ENCODE measurements at places on chromosomes 5 and 9.

DNA sequence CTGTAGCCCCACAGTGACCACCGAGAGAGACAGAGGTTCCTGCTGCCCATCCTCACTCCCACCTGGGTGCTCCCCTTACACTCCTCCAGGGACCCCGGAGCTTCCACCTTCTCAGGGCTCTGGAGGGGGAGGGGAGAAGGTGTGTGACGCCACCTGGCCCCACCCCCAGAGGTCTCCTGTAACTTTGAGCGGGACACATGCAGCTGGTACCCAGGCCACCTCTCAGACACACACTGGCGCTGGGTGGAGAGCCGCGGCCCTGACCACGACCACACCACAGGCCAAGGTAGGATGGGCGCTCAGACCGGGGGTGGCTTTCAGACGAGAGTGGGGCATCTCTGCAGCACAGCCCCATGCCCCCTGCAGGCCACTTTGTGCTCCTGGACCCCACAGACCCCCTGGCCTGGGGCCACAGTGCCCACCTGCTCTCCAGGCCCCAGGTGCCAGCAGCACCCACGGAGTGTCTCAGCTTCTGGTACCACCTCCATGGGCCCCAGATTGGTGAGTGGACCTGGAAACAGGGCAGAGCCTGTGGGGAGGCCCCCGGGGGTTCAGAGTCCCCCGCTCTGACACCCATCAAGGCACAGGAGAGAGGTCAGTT lies 4.5 kb downstream of the MAMDC4 start:
- DNase-seq, result no peak

GRCh38 chr5:136424835-136425584 lies 59.7 kb upstream of the TRPC7 start:
- DNase-seq, result peak; percentile 49

- no peak for DNase-seq
These were observed 193.2 kb downstream of the MAPKAP1 start for GRCh38 chr9:125513668-125514413.

- no peak for DNase-seq
These were observed 31.1 kb downstream of the MEGF9 start for GRCh38 chr9:120683150-120683549.

DNA sequence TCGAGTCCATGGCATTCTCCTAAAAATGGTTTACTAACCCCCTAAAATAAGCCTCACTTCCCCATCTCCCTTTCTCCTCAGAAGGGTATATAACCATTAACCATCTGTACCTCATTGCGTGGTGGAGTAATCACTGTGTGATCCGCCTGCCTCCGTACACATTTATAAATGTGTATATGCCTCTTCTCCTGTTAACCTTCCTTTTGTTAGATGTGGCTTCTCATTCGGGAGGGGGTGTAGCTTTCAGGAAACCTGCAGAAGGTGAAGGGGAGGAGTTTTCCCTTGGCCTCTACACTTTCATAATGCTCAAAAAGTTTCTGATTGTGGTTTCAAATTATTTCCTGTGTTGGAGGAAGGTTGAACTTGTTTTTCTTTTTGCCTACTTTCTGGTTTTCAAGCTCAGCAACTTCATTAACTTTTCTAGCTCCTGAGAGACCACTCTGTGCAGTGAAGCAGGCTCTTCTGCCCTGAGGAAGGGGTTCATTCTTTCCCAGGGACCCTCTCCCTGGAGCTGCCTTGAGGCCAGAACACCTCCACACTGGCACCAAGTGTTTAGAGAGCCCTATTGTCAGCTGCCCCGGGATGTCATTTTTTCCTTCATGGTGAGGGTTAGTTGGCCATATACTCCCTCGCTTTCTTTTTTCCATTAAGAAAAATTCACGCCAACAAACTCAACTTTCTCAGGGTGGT lies 46.9 kb downstream of the RASGRF2 start:
- DNase-seq, result no peak

DNA sequence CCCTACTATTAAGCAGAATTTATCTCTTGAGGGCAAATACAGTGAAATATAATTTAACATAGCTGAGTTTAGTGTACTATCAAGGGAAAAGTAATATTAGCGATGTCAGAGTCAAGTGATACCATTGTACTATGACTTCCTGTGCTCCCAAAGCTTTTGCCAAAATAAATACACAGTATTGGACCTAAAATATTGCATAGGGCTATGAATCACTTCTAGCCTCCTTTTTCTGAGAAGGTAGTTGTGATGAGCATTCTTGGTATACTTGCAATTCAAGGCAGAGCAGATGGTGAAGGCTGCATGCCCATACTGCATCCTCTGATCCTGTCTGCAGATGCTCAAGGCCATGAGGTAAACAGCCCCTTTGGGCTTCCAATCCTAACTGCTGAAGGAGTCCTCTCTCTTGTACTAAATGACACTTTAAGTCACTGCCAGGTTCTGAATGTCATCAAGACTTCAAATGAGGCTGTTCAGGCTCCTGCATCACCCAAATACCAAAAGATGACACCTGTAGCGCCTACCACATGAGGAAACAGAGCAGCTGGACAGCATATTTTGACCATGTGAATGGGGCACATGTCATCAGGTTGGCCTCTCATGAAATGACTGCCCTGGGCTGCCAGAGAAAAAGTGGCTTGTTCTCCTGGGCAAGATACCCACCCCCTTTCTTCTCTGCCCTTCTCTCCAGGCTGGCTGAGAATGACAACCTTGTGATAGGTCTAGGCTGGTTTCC lies 29.7 kb upstream of the PPP2CA start:
- DNase-seq, result no peak

DNA sequence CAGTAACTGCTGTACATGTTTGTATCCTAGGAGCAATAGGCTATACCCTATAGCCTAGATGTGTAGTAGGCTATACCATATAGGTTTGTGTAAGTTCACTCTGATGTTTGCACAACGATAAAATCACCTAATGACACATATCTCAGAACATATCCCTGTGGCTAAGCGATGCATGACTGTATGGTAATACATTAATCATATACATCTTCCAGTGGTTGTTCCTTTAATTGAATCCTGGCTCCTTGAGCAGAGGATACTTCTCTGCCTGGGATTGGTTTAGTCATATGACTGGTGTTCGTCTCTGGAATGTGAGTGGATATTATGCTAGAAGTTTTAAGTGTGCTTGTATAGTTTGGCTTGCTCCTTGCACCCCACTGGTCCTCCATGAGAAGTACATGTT lies 425.8 kb downstream of the MAN2A1 start:
- no peak for DNase-seq

DNA sequence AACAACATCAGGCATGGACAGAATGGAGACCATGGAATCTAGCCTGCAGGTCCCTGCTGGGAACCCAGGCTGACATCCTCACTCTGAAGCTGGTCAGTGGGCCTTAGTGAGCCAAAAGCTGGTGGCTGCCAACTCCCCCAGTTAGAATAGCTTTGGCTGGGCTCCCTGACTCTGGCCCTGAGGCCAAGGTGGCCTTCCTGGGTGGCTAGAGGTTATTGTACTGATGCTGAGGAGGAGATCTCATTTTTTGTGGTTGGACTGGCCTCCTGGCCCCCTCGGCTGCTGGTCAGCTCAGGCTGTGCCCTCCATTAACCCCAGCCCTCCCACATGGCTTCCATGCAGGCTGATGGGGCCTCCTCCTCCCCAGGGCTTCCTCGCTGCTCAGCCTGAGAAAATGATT lies 101.2 kb upstream of the PANK3 start:
- DNase-seq, result no peak

- no peak for DNase-seq
These were observed 1.2 kb downstream of the GLRX start for GRCh38 chr5:95821110-95822021.

- DNase-seq, result no peak
These were observed 9.7 kb upstream of the TRIO start for GRCh38 chr5:14133394-14133793.

- no peak for DNase-seq
These were observed 664 bp upstream of the ARSB start for GRCh38 chr5:78985725-78986223.

DNA sequence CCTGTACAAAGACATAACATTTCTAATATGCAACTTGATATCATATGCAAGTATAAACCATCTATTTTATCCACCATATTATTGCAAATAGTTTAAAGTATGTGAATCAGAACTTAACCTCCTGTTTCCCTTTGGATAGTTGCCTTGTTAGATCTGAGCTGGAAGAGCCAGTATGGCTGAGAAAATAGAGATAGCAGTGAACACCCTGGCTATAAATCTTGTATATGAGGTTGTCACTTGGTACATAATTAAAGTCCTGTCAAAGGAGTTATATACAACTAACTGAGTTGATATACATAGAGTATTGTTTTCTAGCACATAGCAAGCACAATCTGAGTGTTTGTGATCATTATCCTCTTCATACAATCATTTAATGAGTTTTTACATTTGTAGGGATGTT lies 272.3 kb downstream of the NTRK2 start:
- no peak for DNase-seq

- no peak for DNase-seq
These were observed 141.5 kb downstream of the FSTL4 start for GRCh38 chr5:133470841-133471240.

DNA sequence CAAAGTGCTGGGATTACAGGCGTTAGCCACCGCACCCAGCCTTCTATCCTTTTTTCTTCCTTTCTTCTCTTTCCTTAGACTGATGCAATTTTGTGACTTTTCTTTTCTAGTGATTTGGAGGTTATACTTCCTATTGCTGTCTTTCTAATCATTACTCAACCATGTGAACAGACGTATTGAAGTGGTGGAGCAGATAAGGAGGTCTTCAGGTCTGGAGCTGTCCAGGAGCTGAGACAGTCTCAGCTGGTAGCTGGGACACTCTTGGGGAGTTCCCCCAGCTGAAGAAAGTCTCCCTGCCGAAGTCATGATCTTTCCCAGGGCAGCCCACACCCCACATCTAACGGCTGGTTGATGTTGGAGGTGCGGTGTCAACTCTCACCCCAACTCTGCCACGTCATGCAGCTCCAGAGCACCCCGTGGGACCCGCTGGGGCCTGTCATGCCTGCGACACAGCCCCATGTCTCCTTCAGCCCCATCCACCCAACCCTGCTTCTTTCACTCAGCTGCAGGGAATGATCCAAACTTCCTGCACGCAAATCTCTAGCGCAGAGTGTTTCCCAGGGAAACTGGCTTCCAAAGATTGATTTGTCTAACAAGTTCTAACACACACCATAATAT lies 41.1 kb downstream of the NSUN2 start:
- DNase-seq, result no peak

- DNase-seq, result no peak
These were observed 220.9 kb downstream of the TRIM32 start for GRCh38 chr9:116907989-116908388.

DNA sequence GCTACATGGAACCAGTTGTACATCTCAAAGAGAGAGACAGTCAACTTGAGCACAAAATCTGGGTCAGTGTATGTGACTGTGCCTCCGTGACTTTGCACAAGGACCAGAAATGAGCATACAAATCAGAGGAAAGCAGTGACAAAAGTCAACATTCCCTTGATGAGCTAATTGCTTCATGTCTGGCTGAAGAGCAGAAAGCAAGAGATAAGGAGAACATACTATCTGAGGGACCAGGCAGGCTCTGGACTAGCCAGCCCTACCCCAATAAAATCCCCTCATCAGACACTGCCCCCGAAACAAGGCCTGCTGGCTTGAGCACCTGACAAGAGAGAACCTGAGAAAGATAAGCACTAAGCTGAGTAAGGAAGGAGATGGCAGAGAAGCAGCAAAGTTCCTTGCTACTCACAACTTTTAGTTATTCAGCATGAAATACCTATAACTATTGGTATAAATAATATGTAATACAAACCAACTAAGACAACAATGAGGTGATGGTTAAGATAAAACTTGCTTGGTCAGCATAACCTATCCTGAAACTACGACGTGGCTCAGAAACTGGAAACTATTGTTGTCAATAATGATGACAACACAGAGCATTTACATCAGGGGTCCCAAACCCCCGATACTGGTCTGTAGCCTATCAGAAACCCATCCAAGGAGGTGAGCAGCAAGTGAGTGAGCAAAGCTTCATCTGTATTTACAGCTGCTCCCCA lies 9.5 kb downstream of the SIL1 start:
- DNase-seq, result no peak

DNA sequence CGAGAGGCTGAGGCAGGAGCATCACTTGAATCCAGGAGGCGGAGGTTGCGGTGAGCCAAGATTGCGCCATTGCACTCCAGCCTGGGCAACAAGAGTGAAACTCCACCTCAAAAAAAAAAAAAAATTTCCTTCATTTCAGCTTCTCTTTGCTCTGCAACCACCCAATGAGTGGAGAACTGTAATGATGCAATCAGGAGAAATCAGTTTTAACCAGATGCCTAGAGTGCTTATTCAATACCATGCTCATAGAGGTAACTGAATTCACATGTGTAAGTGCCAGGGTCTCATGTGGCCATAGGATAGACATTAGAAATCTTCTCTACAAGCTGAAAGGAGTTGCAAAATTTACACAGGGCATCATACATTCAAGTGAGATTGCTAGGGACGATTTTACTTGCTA lies 70.6 kb downstream of the HMHB1 start:
- DNase-seq, result no peak

GRCh38 chr9:83182071-83182470 lies 119.1 kb upstream of the RASEF start:
- no peak for DNase-seq

- no peak for DNase-seq
These were observed 214.5 kb downstream of the ATP10B start for GRCh38 chr5:160637357-160638090.

- no peak for DNase-seq
These were observed 133.3 kb upstream of the DMRT1 start for GRCh38 chr9:708182-708550.

GRCh38 chr5:149175346-149176105 lies 34.2 kb downstream of the ABLIM3 start:
- DNase-seq, result peak; percentile 45

- DNase-seq, result no peak
These were observed 169.3 kb upstream of the FSTL4 start for GRCh38 chr5:133781436-133782225.

DNA sequence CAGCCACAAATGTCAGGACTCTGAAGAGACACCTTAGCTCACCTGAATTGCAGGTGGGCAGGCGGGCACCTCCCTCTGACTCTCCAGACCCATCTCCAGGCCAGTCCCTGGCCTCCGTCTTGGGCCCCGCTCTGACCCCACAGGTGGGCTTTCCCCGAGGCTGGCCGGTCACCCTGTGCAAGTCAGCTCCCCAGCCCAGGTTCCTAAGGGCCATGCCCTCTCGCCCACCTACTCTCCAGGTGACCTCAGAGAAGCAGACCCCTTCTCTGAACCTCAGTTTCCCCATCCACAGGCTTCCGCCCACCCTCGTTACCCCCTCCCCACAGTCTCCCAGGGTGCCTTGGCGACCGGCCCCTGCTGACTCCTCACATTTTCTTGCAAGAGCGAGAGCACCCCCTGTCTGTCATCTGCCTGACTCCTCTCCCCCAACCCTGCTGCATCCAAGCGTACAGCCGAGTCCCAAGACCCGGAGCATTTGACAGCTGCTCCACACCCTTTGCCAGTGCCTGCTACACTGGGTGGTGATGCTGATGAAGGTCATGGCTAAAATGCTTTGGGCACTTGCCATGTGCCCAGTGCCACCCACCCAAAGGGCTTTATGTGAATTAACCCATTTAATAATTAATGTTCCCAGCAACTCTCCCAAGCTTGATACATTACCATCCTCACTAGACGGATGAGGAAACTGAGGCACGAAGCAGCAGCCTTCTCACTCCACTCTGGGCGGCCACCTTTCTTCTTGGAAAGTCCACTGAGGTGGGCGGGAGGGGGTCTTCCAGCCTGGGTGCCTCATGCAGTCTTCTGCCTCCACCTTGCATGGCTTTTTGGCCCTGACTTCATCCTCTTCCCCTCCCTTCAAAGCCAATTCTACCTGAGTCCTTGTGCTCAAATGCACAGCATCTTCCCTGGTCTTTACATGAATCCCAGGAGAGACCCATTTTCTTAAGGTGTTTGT lies 51.1 kb upstream of the ORM1 start:
- peak; percentile 50 for DNase-seq

- DNase-seq, result no peak
These were observed 78.9 kb downstream of the SMARCA2 start for GRCh38 chr9:2093920-2094597.

Data from NCI-H1694 (cell line).